Ovary (tissue), 10 donors: ENCODE measurements at places on chromosomes 4 and X. TPM values are rescaled to one million over a fixed set of nuclear protein-coding genes. Genes with fewer than 3 reads are reported as not detected.

Gene CNKSR2
- polyA plus RNA-seq = 1.3 TPM

Gene DUSP9
- 0.28 TPM for polyA plus RNA-seq

Gene KLHL5
- polyA plus RNA-seq = 20.2 TPM

DNA sequence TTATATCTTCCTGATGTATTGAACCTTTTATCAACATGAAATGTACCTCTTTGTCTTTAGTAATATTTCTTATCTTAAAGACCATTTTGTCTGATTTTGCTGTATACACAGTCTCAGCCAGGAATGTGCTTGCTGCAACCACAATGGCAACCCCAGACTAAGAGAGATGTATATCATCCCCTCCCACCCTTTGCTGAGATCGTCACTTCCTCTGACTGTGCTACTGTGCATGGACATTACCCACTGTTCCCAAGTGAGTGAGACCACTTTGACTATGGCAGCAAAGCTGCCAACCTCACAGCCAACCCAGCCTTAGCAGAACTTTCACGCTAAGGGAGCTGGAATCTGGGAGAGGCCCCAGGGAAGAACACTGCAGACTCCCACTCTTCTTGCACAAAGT is 46.0 kb downstream of the EIF2S3 start:
- no peak for DNase-seq

GRCh38 chr4:3324093-3324815 is 31.4 kb downstream of the RGS12 start:
- no peak for DNase-seq
